ENCODE measurements at places on chromosomes 12 and 14. TPM values are rescaled to one million over a fixed set of nuclear protein-coding genes. Genes with fewer than 3 reads are reported as not detected.

- DNase-seq = no peak
Observed at GRCh38 chr12:125882141-125882540, 816.9 kb downstream of the AACS start.

GRCh38 chr14:68403191-68404145 is 389.4 kb downstream of the ZFP36L1 start:
- DNase-seq = no peak

DNA sequence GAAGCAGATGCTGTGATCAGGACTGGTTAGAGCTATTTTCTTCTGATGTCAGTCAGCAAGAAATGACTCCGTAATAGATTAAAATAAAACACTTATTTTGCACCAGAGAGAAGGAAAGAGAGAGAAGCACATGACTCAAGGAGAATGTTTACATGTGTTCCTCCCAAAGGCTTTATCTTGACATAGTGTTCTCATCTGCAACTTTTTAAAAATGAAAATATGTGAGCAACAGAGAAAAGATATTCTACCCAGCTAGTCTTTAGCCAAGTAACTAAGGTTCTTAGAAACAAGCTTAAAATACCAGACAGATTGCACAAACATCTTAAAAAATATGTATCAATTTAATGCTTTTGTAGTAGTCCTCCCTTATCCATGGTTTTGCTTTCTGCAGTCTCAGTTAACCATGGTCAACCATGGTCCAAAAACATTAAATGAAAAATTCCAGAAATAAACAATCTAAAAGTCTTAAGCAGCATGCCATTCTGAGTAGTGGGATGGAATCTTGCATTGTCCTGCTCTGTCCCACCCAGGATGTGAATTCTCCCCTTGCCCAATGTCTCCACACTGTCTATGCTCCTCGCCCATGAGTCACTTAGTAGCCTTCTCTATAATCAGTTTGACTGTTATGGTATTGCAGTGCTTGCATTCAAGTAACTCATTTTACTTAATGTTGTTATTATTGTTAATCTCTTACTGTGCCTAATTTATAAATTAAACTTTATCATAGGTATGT is 9.9 kb downstream of the SERPINA10 start:
- DNase-seq = no peak

GRCh38 chr12:77060883-77061240 is 4.5 kb downstream of the E2F7 start:
- no peak for DNase-seq

- no peak for DNase-seq
Observed at GRCh38 chr14:39267608-39268005, 33.9 kb downstream of the MIA2 start.

GRCh38 chr14:78340250-78340649 is 170.1 kb downstream of the NRXN3 start:
- no peak for DNase-seq

GRCh38 chr14:48563489-48563888 is 888.1 kb upstream of the MDGA2 start:
- peak; percentile 52 for DNase-seq

DNA sequence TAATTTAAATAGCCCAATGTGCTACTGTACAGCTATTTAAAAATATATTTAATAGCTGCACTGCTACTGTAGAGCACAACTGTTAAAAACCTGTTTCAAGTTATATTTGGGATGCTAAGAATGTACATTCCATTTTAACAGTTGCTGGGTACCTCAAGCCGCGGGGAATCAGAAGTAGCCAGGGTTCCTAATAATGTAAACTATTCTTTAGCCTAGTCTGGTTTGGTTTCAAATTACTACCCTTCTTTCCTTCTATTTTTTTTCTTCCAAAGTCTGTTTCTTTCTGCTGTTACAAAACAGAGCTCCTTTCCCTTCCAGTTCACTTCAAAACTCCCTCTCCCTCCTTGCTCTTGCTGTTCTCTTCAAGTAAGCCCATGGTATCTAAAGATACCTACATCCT is 21.3 kb downstream of the SCAF11 start:
- no peak for DNase-seq

DNA sequence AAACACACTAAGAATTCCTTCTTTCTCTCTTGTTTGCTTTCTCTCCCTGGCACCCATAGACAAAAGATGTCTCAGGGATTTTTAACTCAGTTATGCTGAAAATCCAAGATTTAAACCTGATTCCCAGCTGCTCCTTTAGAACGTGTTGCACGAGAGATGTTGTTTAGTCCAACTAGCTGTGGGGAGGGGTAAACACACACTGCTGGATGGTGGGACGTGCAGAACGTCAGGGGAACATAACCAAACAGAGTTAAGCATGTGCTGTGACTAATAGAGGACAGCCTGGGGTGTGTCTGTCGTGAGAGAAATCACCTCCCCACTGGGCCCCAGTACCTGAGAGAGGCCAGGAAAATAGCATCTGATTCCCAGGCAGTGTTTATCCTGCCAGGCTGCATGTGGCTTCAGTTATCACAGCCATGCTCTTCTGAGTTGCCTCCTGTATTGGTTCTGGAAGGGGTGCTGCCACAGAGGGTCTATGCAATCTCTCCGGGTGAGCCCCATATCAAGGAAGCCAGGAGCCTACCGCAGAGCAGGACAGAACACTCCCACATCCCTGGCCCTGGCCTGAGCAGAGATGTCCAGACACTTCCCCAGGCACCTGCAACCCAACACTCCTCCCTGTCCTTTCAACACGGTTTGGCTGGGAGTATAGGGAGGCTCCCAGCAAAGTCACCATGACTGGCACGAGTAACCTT is 112.7 kb upstream of the EGLN3 start:
- DNase-seq = no peak

DNA sequence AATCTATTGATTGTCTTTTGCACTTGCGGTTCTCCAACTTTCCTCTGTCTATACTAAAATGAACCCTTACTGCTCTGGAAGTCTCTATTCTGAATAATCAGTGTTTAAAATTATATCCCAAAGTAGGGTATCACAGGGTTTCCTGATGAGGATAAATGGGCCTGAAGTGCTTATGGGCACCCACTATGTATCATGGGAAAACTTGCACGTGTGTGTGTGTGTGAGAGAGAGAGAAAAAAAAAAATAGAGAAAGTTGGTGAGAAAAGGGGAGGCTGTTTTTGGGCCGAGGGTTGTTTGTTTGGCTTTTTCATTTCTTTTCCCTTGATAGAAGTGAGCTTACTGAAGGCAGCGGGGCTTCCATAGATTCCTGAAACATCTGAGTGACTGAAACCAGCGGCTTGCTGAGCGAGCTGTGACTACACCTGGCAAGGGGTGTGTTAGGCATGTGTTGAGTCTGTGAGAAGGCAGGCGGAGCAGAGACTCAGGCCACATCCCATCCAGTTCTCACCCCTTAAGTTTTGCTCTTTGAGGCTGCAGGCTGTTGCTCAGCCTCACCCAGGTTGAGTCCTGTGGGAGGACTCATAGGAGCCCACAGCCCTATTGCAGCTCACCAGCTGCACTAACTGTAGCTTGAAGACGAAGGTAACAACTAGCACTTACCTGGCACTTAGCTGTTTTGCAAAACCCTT is 17.2 kb downstream of the PPFIBP1 start:
- DNase-seq = no peak

- DNase-seq = no peak
Observed at GRCh38 chr14:49636866-49637265, 1.8 kb upstream of the DNAAF2 start.

DNA sequence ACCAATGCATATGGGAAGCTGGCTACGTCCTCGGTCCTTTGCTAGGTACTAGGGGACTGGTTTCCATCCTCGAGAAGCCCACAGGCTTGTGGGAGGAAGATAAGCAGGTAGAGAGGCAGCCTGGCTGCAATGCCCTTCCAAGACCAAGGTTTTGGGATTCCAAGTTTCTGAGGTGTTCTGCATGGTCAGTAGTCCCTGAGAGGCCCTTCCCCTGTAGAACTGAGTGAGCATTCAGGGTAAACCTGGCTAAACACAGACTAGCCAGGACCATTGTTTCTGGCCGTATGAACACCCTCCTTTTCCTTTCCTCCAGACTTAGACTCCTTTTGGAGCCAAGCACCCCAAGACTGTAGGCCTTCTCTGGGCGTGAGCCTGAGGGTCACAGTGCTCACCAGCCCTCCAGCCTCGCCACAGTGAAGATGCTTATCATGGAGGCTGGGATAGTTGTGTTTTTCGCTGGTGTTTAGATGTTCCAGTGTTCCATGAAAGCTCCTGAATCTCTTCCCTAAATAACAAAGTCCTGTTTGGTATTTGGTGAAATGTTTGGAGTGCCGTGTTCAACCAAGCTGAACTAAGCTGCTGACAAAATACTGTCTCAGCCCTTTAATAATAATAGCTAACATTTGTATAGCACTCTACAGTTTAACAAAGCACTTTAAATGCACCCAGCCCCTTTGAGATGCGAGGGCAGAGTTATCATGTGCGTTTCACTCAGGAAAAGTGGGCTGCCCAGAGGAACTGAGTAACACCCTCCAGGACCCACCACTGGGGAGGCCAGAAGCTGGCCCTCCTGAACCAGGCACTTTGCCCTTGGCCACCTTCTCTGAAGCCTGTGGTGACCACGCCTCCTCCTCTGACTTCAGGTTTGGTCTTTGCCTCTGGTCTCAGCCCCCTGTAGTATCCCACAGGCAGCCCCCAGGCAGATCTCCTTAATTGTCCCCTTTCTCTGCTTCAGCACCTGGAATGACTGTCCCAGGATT is 284.5 kb downstream of the CACNA1C start:
- DNase-seq = no peak

GRCh38 chr12:57139796-57140649 is 7.4 kb downstream of the LRP1-AS start:
- no peak for DNase-seq

DNA sequence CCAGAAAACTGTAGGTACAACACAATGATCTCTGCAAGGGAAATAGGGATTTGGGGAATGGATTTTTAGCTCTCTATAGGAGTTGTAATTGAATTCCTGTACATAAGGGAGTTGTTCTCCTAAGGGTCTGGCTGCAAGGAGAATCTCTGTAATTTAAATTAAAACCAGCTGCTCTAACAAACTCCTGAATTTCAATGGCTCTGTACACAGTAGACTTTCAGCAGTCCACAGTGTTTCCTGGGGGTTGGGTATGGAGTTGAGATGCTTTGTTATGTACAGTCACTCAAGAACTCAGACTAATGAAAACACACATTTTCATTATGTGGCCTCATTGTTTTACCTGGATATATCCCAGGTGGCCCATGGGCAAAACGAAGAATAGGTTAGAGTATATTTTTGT is 93.2 kb downstream of the NAV3 start:
- no peak for DNase-seq

- no peak for DNase-seq
Observed at GRCh38 chr12:92047393-92047826, 98.2 kb downstream of the BTG1 start.

DNA sequence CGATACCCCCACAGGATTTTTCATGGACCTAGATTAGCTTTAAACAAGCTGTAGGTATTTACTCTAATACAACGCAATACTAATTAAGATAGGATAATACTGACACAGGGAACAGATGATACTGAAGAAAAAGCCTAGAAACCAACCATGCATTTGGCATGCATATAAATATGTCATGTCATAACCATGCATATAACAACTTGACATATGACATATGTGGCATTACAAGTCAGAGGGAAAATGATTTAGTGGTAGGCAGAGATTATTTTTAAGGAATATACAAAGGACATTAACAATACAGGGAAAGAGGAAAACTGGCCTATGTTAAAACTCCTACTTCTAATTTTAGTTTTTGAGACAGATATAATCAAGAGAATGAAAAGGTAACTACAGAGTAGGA is 27.9 kb downstream of the CAPS2 start:
- no peak for DNase-seq

GRCh38 chr14:42869681-42870080 is 1263.0 kb downstream of the LRFN5 start:
- no peak for DNase-seq

- DNase-seq = no peak
Observed at GRCh38 chr12:94143438-94143837, 4.9 kb upstream of the PLXNC1 start.

The MGST1 gene
- 354 TPM for total RNA-seq

The RD3L gene
- not detected for total RNA-seq

The GALNT16 gene
- total RNA-seq = 2.5 TPM

The ARHGAP9 gene
- 0.39 TPM for total RNA-seq

The PRIMA1 gene
- total RNA-seq = not detected

The KRT6C gene
- total RNA-seq = not detected

The UBC gene
- total RNA-seq = 1,247 TPM

The SEL1L gene
- 95.4 TPM for total RNA-seq

All from Calu3 (cell line).